ENCODE measurements at places on chromosomes 3 and 15. TPM values are rescaled to one million over a fixed set of nuclear protein-coding genes. Genes with fewer than 3 reads are reported as not detected.

DLL4 gene
- 5.0 TPM for total RNA-seq

DCLK3 gene
- total RNA-seq: not detected

ADPRH gene
- total RNA-seq: 5.9 TPM

DNA sequence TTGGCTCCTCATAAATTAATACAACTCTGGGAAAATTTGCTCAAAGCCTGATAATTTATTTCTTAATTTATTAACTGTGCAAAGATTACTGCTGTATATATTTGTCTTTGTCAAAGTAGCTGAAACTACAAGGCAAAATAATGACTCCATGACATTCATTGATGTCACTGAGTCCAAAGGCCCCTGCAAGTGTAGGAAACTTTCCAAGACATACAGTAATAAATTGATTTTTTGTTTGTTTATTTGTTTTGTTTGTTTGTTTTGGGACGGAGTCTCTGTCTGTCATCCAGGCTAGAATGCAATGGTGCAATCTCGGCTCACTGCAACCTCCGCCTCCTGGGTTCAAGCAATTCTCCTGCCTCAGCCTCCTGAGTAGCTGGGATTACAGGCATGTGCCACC, 96.8 kb upstream of the LPP start:
- DNase-seq: no peak

DNA sequence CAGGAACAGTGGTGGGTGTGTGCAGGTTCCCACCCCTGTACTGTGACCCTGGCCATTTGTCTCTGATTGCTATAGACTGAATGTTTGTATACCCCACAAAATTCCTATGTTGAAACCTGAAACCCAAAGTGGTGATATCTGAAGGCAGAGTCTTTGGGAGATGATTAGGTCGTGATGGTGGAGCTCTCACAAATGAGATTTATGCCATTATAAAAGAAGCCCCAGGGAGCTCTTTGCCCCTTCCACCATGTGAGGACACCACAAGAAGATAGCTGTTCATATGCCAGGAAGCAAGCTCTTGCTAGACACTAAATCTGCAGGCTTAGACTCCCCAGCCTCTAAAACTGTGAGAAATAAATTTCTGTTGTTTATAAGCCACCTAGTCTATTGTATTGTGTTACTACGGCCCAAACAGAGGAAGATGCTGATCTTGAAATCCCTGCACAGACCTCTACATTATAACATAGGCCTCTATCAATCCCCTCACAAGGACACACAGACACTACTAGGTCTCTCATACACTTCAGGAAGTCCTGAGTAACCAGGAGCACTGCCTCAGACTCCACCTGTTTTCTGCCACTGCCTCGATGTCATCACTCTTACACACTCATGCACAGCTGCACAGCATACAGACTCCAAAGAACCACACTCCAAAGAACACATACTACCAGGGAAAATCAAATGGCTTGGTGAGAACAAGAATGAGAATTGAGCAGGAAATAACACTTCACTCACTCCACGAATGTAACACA, 14.7 kb downstream of the IGSF11 start:
- no peak for DNase-seq

GRCh38 chr3:39103324-39103693, 4.1 kb downstream of the GORASP1 start:
- DNase-seq: no peak

- DNase-seq: no peak
Measured at GRCh38 chr15:99508311-99508645, 57.5 kb upstream of the MEF2A start.

DNA sequence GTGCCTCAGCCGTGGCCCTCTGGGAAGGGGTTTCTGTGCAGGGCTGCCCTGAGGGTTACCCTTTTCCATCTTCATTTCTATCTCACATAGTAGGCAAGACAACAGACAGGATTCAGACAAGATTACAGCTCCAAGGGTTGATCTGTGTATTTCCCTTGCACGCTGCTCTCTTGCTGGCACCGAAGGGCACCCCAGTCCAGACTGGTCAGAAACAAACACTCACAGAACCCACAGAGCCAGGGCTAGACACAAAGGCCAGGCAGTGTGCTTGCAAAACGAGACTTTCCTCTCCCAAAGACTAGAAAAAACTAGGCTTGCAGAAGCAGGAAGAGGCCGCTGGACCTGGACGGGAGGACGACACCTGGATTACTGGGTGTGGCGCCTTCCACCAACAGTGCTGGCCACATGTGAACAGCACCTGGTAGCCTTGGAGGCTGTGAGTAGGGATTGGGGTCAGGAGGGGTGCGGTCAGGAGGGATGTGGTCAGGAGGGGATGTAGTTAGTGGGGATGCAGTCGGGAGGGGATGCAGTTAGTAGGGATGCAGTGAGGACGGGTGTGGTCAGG, 96.8 kb downstream of the BDH1 start:
- no peak for DNase-seq

GRCh38 chr3:97736928-97737327, 27.6 kb upstream of the ARL6 start:
- no peak for DNase-seq

- DNase-seq: no peak
Measured at GRCh38 chr15:80677041-80677440, 18.1 kb upstream of the ABHD17C start.

DNA sequence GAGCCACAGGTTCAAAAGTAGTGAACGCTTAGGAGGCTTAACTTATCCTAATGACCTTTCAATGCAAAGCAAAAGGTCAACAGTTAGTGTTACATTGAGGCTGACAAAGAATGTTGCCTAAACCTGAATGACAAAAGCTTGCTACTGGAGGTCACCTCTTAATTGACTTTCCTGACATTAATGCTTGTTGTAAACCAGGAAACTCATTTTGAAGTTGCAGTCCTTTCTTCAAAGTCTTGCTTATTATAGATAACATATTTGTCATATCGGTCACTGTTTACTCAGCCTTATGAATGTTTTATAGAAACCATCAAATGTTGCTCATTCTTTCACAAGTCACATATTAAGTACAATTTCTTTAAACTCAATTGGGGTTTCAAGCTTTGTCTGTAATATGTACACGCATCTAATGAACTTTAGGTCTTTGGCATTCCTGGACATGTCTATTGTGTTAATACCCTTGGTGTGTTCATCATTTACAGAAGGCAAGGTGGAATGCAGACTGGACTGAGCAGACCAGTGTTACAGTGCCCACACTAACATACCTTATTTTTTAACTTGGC, 488.2 kb upstream of the NECTIN3 start:
- DNase-seq: no peak
